ENCODE measurements at places on chromosomes 2 and 18.

GRCh38 chr2:230358305-230358704, 31.3 kb downstream of the SP140L start:
- DNase-seq, result no peak

- DNase-seq, result no peak
These were observed 10.0 kb downstream of the EPG5 start for GRCh38 chr18:45957100-45957499.

DNA sequence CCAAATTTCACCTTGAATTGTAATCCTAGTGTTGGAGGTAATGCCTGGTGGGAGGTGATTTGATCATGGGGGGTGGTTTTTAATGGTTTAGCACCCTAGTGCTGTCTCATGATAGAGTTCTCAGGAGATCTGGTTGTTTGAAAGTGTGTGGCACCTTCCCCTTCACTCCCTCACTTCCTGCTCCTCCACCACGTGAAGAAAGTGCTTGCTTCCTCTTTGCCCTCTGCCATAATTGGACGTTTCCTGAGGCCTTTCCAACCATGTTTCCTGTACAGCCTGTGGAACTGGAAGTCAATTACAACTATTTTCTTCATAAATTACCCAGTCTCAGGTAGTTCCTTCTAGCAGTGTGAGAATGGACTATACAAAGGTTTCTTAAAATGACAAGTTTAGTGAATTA, 251.8 kb upstream of the NETO1 start:
- no peak for DNase-seq

DNA sequence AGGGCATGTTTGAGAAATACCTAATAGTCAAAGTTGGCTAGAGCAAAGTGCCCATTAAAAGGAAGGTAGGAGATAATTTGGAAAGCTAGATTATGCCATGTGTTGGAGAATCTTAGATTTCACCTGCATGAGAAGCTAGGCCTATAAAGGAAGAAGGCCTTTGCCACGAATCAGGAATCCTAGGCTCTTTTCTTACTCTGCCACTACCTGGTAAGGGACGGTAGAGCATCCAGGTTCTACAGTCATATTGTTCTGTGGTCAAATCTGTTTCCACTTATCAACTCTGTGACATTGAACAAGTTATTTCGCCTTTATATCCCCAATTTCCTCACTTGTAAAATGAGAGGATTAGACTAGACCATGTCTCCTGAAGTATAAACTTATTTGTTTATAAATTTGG, 3.6 kb upstream of the KCNJ3 start:
- no peak for DNase-seq
